ENCODE measurements at places on chromosomes 6 and 20.
A peak's percentile ranks its signal among the peaks of the same experiment; 100 is the strongest.

- peak overlapping the region; percentile 55 for H3K27ac ChIP-seq
- no peak overlapping the region for H3K4me3 ChIP-seq
- peak; percentile 93 for DNase-seq
- H3K4me1 ChIP-seq = peaks cover 8% of the 10 kb centered on the region
- no peaks in the 10 kb centered on the region for H3K27me3 ChIP-seq
Measured at GRCh38 chr6:7561153-7561964, 19.9 kb downstream of the DSP start.

- peaks cover 100% of the 10 kb centered on the region for H3K36me3 ChIP-seq
- no peaks in the 10 kb centered on the region for H3K4me1 ChIP-seq
- H3K27ac ChIP-seq = no peak overlapping the region
Measured at GRCh38 chr6:131594074-131594473, 21.0 kb downstream of the ARG1 start.

DNA sequence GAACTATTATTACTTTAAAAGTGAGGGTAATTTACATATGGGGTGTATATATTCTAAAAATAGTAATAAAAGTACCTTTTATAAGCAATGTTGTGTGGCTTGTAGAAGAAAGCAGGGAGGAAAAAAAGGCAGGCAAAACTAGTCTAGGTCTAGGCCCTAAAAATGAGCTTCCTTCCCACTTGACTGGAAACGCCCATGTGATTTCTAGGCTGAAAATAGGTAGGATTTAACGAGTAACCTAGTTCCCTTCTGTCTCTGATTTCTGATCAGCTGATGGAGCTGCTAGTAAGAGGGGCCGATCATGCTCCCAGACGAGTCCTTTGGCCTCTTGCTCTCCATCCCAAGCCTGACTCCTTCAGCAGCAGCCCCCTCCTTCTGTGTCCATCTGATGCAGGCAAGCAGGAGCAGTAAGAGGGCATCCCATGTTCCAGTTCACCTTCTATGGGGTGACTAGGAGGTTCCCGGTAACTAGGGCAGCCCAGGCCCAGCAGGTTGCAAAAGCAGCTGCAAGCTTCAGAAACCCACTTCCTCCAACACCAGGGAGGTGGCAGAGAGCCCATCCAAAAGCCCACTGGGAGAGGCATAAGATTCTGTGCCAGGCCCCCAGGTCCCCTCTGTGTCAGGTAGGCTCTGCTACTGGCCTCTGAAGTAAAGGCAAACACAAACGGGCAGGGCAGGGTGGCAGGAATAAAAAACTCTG, 24.4 kb downstream of the TBC1D20 start:
- H3K36me3 ChIP-seq = peaks cover 90% of the 10 kb centered on the region
- H3K27ac ChIP-seq = peak overlapping the region; percentile 67
- no peak for DNase-seq
- H3K4me3 ChIP-seq = peak overlapping the region; percentile 14

- H3K36me3 ChIP-seq = no peaks in the 10 kb centered on the region
- no peaks in the 10 kb centered on the region for H3K27me3 ChIP-seq
- no peak overlapping the region for H3K4me3 ChIP-seq
- H3K4me1 ChIP-seq = no peaks in the 10 kb centered on the region
- peak; percentile 9 for DNase-seq
- H3K27ac ChIP-seq = no peak overlapping the region
Measured at GRCh38 chr6:9523462-9523861, 891.4 kb downstream of the TFAP2A start.

- DNase-seq = peak; percentile 57
- peak overlapping the region; percentile 40 for H3K4me3 ChIP-seq
- peaks cover 23% of the 10 kb centered on the region for H3K4me1 ChIP-seq
- no peaks in the 10 kb centered on the region for H3K36me3 ChIP-seq
Measured at GRCh38 chr6:26251354-26252076, 113.5 kb upstream of the BTN3A2 start.

DNA sequence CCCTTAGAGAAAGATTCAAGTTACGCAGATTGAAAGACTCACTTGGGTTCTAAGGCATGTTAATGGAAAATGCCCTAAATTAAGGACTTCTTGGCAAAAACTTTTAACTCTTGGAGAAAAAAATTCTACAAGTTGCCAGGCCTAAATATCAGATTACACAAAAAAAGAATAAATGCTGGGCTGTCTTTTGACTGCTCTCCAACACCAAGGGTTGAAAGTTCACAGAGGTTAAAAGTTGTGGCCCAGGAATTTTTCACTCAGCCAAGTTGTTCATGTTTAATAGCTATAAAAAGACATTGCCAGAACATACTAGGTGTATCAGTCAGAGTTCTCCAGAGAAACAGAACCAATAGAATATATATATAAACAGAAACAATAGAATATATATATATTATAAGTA, 268.4 kb upstream of the PRND start:
- H3K27ac ChIP-seq = no peak overlapping the region
- DNase-seq = no peak
- H3K27me3 ChIP-seq = no peaks in the 10 kb centered on the region
- H3K4me1 ChIP-seq = no peaks in the 10 kb centered on the region
- no peaks in the 10 kb centered on the region for H3K36me3 ChIP-seq

GRCh38 chr20:32516583-32517517, 68.3 kb downstream of the NOL4L start:
- H3K4me1 ChIP-seq = peaks cover 19% of the 10 kb centered on the region
- no peaks in the 10 kb centered on the region for H3K27me3 ChIP-seq
- H3K27ac ChIP-seq = no peak overlapping the region
- H3K36me3 ChIP-seq = no peaks in the 10 kb centered on the region

- no peaks in the 10 kb centered on the region for H3K27me3 ChIP-seq
- DNase-seq = no peak
- no peaks in the 10 kb centered on the region for H3K36me3 ChIP-seq
- no peaks in the 10 kb centered on the region for H3K4me1 ChIP-seq
- no peak overlapping the region for H3K4me3 ChIP-seq
Measured at GRCh38 chr6:89547281-89547680, 91.3 kb downstream of the LYRM2 start.

DNA sequence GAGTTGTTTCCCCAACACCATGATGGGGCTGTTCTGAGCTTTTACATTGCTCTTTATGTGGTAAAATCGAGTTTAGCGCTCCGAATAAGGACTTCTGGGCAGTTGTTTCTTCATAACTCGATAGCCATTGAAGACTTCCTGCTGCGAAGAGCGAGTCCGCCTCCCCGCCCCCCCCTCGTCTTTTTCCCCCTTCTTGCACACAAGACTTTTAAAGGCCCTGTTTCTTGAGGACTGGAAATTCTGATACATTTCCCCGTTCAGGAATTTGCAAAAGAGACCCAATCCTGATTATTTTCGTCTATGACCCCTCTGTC, 1.5 kb upstream of the CITED2 start:
- peak overlapping the region; percentile 100 for H3K27ac ChIP-seq
- H3K4me1 ChIP-seq = peaks cover 22% of the 10 kb centered on the region

DNA sequence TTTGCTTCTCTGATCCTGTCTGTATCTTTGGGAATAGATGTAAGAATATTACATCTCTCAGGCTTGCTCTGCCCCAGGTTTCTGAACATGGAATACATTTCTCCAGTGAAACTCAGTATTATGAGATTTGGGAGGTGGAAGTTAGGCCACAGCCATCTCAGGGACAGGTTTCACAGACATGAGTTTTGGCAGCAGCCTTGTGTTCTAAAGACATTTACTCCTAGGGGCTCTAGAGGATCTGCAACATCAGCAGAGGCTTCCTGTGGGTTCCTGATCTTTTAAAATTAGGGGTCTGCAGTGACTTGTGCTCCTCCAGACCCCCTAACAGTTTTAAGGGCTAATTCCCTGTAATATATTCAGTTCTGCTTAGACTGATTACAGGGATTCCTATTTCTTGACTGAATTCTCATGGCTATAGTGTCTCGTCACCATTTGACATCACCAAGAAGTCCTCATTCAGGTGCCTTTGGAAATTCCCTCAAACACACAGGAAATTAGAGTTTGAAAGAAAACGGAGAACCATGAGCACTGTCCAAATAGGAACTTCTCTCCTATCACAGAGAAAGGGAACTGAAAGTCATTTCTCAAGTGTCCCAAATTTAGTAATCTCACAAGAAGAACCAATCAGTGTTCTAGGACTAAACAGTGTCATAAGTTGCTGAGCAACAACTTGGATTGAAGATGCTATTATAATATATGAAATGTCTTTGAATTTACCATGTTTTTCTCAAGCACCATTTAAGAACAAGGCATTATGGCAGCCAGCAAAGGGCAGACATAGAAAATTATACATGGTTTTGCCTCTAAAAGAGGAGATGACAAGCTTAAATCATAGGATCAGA, 2.5 kb upstream of the HLA-DRA start:
- peaks cover under 1% of the 10 kb centered on the region for H3K36me3 ChIP-seq
- peak; percentile 40 for DNase-seq
- H3K27me3 ChIP-seq = no peaks in the 10 kb centered on the region
- H3K4me1 ChIP-seq = peaks cover 13% of the 10 kb centered on the region
- H3K27ac ChIP-seq = no peak overlapping the region

DNA sequence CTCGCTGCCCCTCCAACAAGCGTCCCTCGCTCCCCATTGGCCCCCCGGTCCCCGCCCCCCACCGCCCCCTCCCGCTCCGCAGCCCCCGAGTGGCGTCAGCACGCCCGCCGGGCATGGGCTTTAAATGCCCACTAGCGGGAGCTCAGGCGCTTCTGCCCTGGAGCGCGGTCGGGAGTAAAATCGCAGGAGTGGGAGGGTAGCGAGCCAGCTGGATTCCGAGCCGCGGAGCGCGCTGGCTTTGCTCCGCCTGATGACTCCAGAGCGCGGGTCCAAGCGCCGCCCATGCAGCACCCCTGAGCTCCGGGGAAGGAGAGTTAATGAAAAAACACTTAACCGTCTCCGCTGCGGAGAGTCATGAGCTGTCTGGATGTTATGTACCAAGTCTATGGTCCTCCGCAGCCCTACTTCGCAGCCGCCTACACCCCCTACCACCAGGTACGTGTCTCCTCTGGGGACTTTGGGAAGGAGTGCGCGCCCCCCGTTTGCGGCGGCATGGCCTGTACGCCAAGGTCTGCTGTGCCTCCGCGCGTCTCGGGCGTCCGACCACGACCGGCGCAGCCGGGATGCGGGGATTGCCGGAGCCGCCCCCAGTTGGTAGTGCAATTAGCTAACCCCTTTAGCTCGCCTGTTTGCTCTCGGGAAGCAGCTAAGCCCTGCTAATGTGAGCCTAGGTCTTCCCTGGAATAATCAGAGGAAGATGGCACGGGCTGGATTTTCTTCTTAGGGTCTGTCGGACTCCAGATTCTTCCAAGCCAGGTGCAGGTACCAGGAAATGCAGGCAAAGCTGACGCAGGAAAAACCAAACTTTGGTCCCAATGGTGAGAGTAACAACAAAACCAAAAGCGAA, at the start of gene VGLL2:
VGLL2 (plus strand) TSS at position 149 of the 847 bp plus-strand sequence; CDS start at position 355, 206 bp downstream.
- H3K4me1 ChIP-seq = peaks cover 28% of the 10 kb centered on the region
- H3K4me3 ChIP-seq = peak within 1 kb of the TSS; percentile 51
- H3K36me3 ChIP-seq = no peaks in the 10 kb centered on the region
- H3K27me3 ChIP-seq = peaks cover 24% of the 10 kb centered on the region
- no peak within 1 kb of the TSS for H3K27ac ChIP-seq

DNA sequence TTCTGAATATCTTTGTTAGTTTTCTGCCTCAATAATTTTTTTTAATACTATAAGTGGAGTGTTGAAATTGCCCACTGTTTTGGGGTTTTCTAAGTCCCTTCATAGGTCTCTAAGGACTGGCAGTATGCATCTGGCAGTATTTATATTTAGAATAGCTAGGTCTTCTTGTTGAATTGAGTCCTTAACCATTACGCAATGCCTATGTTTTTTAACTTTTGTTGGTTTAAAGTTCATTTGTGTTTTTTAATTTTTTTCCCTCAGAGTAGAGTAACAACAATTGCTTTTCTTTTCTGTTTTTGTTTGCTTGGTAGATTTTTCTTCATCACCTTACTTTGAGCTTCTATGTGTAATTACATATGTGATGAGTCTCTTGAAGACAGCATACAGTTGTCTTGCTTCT, 375.9 kb upstream of the EYS start:
- H3K36me3 ChIP-seq = no peaks in the 10 kb centered on the region
- DNase-seq = no peak
- no peak overlapping the region for H3K27ac ChIP-seq
- no peaks in the 10 kb centered on the region for H3K27me3 ChIP-seq
- H3K4me1 ChIP-seq = no peaks in the 10 kb centered on the region
- no peak overlapping the region for H3K4me3 ChIP-seq

- DNase-seq = no peak
- H3K36me3 ChIP-seq = no peaks in the 10 kb centered on the region
- H3K27ac ChIP-seq = no peak overlapping the region
- H3K4me1 ChIP-seq = no peaks in the 10 kb centered on the region
- H3K27me3 ChIP-seq = no peaks in the 10 kb centered on the region
Measured at GRCh38 chr6:6282716-6283115, 37.7 kb downstream of the F13A1 start.

DNA sequence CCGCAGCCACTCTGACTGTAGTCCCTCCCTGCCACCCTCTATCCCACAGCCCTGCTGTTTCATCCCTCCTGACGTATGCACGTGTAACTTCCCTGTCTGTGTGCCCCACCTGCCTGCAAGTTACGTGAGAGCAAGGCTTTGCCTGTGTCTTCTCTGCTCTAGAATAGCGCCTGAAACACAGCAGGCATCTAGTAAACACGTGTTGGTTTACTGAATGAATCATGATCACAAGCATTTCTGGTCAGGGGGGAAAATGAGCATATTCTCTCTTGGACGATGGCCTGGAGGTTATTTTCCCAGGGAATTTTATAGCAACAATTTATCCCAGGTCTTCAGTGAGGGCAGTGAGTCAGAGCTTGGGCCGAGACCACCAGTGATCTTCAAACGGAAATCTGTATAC, 38.3 kb downstream of the PSMG4 start:
- peaks cover 14% of the 10 kb centered on the region for H3K36me3 ChIP-seq
- peaks cover 4% of the 10 kb centered on the region for H3K27me3 ChIP-seq
- no peak for DNase-seq
- H3K4me1 ChIP-seq = no peaks in the 10 kb centered on the region
- H3K27ac ChIP-seq = no peak overlapping the region

- DNase-seq = no peak
- H3K4me1 ChIP-seq = no peaks in the 10 kb centered on the region
- no peak overlapping the region for H3K27ac ChIP-seq
- no peak overlapping the region for H3K4me3 ChIP-seq
- no peaks in the 10 kb centered on the region for H3K36me3 ChIP-seq
Measured at GRCh38 chr6:112343390-112343789, 3.7 kb upstream of the RFPL4B start.

- H3K27me3 ChIP-seq = no peaks in the 10 kb centered on the region
- H3K4me3 ChIP-seq = no peak overlapping the region
- no peak for DNase-seq
Measured at GRCh38 chr6:50062051-50062450, 12.3 kb upstream of the DEFB112 start.

Measured in stomach (tissue), 19 donors.